ENCODE measurements at places on chromosomes 2 and 18.
A peak's percentile ranks its signal among the peaks of the same experiment; 100 is the strongest.

GRCh38 chr2:15860051-15860663 is 80.2 kb upstream of the MYCN start:
- no peak for DNase-seq

DNA sequence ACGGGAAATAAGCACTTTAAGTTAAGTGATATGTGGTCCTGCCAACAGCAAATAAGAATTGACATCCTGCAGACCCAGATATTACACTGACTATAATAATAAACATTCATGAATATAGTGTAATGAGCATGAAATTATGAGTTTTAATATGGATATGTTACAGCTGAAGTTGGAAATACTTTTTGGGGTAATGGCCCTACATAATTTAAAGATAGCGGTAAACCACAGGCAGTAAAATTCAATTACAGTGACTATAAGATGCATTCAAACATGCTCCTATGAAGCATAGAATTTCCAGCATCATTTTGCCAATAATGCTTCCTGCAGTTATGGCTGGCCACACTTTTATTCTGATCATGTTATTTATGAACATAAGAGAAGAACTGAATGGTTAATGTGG is 49.4 kb upstream of the LRRTM4 start:
- DNase-seq, result no peak

GRCh38 chr2:239073270-239073669 is 225.4 kb downstream of the TWIST2 start:
- DNase-seq, result no peak

- no peak for DNase-seq
Measured at GRCh38 chr18:24369426-24369825, 28.2 kb downstream of the OSBPL1A start.

DNA sequence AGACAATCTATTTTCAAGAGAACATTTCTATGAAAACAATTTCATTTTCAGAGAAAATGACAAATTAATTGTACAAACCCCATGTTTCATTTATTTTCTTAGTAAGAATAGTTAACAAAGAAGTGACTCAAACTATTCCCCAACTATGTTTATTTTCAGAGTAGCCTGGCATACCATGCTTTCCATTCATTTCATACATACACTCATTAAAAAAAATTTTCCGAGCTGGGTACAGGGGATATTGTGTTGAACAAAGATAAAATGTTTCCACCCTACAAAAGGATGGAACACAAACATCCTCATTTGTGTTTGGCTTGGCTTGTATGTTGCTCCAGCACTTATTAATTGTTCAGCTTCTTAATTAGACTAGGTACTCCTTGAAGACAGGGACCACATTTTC is 331.4 kb downstream of the EXOC6B start:
- no peak for DNase-seq

DNA sequence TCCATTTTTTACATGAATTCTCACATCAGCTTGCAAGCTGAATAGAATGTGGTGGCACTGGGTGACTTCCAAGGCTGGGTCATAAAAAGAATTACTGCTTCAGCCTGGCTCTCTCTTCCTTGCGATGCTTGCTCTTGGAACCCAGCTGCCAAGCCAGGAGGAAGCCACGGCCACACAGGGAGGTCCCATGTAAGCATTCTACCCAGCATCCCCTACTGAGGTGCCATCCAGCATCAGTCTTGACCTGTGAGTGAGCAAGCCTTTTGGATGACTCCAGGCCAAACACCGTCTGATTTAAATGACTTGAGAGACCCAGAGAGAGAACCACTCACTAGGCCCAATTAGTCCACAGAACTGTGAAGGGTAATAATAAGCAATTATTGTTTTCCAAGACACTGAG is 750.3 kb upstream of the RAB6C start:
- DNase-seq, result no peak

GRCh38 chr2:99695130-99695943 is 205.5 kb upstream of the REV1 start:
- no peak for DNase-seq

GRCh38 chr2:29987146-29987545 is 65.8 kb upstream of the ALK start:
- no peak for DNase-seq

- no peak for DNase-seq
Measured at GRCh38 chr18:48152549-48152948, 222.1 kb upstream of the SMAD2 start.

DNA sequence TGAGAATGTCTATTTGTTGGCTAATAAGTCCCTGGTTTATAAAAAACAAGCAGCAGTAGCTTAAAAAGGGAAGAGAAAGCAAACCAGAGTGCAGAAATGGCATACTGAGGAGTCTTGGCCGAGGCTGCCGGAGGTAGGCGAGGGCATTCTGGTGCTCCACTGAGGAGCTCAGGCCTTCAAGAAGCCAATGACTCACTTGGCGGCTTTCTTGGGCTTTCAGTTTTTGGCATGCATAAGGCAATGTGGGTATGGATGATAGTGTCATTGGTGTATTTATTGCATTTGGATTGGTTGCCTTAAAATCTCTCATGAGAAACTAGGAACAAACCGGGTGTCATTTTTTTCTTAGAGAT is 119.6 kb upstream of the ARL5A start:
- peak; percentile 39 for DNase-seq

DNA sequence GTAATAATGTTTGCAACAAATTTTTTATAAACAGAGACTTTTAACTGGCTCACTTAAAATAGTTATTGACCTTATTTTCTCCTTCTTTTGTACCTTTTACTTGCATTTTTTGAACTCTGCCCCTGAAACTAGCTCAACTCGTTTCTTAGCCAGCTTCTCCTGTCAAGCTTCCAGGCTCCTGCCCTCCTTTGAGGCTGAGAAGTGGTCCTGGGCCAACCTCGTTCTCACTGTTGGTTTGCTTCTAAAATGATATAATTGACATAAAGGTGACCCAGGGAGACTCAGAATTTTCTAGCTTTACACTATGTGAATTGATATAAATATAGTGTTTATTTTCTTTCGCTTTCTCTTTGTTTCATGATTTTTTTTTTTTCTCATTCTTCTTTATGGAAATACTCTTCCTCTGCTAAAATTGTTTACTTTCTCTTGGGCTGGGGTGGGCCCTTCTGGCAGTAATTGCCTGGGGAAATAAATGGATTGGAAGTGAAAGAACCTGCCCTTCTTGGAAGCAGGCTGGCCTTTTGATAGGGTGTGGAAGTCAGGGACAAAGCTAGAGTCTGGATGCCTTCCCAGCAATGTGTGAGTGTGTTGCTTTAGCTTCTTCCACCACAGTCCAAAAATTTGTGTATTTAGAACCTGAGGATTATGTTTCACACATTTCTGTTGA is 30.7 kb downstream of the GPD2 start:
- peak; percentile 55 for DNase-seq

DNA sequence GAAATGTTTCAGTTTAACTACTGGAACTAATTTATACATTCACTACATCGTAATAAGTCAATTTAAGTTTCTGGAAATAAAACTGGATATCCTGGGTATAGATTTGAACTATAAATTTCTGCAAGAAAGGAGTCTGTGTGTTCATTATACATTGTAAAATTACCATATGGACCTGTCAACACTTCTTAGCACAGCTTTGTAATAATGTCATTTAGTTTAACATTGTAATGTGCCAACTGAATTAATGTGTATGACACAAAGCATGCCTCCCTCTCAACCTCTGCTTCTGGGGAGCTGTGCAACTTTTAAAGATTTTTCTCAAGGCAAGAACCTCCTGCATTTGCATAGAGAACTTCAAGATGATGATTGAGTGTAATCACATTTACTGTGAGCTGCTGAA is 213.7 kb upstream of the GALNT5 start:
- no peak for DNase-seq

DNA sequence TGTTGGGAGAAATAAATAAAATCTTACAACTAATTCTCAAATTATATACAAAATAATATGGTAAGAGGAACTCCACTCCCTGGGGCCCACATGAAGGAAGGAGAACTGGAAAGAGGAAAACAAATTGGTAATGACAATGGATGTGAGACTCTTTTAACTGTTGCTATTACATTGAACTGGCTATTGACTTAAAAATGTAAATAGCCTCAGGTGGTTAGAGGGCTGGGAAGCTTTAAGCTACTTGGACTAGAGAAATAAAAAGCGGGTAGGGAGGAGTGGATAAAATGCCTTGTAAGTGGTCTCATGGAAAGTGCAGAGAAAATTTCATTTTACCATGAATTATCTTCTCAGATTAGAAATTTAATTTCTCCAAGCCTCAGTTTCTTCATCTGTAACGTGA is 64.1 kb downstream of the KCNJ3 start:
- no peak for DNase-seq

- peak; percentile 31 for DNase-seq
Measured at GRCh38 chr2:105329561-105330495, at the start of gene TGFBRAP1. TSS of gene TGFBRAP1 (minus strand) at chr2:105329735. CDS start at chr2:105308301, 21,434 bp downstream.

GRCh38 chr18:12828116-12829051 is 55.7 kb downstream of the PTPN2 start:
- DNase-seq, result no peak

DNA sequence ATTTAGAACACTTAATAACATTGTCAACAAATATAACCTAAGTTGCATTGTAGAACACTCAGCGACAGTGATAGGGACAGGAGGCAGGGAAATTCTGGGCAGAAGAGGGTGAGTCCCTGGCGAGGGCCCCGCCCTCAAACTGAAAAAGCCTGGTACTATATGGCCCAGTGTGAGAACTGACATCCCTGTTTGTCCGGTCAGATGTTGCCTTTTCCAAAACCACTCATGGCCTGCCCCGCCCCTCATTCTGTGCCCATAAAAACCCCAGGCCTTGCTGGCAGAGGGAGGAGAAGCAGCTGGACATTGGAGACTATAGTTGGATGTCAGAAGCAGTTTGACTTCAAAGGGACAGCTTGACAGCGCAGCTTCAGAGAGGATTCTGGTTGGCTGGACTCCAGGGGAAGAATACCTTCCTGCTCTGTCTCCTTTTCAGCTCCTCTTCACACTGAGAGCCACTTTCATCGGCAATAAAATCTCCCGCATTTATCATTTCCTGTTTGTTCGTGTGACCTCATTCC is 47.0 kb downstream of the FAM117B start:
- DNase-seq, result no peak

GRCh38 chr18:75809926-75810255 is 382.4 kb upstream of the SMIM21 start:
- DNase-seq, result no peak

- no peak for DNase-seq
Measured at GRCh38 chr2:100976061-100976460, 26.0 kb upstream of the RPL31 start.

- no peak for DNase-seq
Measured at GRCh38 chr2:162233197-162233596, 10.0 kb downstream of the FAP start.

- DNase-seq, result no peak
Measured at GRCh38 chr2:154827286-154827685, 128.8 kb downstream of the KCNJ3 start.

DNA sequence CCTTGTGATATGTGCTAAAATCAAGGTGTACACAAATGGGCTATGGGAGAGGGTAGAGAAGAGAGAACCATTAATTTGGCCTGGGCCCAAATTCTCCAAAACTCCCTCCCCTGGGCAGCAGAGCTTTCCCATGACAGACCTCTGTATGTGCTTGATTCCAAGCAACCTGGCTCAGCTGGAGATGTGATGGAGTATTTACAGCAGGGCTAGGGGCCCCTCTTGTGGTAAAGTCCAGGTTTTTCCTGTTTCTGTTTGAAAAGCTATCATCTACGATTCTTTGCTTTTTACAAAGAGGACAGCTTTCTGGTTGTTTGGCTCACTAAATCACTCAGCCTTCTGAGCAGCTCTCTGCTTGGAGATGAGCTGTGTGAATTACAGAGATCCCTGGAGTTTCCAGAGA is 40.3 kb downstream of the KCNS3 start:
- DNase-seq, result no peak

- no peak for DNase-seq
Measured at GRCh38 chr18:62558015-62558663, 35.3 kb downstream of the ZCCHC2 start.

- DNase-seq, result no peak
Measured at GRCh38 chr2:217820904-217821303, 181.9 kb downstream of the TNS1 start.

- no peak for DNase-seq
Measured at GRCh38 chr2:30680121-30680520, 127.1 kb downstream of the CAPN13 start.

GRCh38 chr2:132374551-132374950 is 42.1 kb upstream of the GPR39 start:
- no peak for DNase-seq

DNA sequence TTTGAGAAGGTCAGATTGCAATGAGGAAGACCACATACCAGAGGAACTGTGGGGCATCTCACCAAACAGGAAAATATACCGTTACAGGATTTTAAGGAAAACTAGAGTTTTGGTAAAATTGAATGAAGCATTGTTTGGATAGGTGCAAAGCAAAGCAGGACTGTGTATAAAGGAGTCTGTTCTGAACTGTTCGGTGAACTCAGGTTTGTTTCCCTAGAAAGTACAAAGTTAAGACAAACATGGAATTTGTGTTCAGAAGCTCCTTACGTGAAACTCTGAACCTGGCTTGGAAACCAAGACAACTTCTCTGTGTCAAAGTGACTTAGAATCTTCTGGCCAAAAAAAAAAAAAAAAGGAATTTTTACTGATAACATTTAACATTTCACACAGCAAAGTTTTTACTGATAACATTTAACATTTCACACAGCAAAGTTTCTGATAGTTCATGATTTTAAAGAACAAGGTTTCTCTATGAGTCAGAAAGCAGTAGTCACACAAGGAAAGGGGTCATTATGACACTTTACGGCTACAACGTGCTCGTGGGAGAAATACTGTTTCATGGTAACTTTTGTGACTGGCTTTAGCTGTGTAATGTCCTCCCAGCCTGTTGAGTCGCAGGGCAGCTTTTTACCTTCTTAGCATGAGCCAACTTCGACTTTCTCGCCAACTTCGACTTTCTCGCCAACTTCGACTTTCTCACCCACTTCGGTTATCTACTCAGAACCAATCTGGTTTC is 21.2 kb upstream of the TET3 start:
- DNase-seq, result no peak

- no peak for DNase-seq
Measured at GRCh38 chr18:73520229-73520628, 627.4 kb downstream of the FBXO15 start.

GRCh38 chr2:147538088-147538487 is 306.7 kb upstream of the ACVR2A start:
- DNase-seq, result no peak

GRCh38 chr2:201203916-201204654 is 21.1 kb downstream of the CASP10 start:
- no peak for DNase-seq

- DNase-seq, result no peak
Measured at GRCh38 chr2:120699292-120699691, 36.4 kb upstream of the GLI2 start.

- DNase-seq, result no peak
Measured at GRCh38 chr2:161416708-161417437, 776 bp downstream of the TBR1 start.

- no peak for DNase-seq
Measured at GRCh38 chr2:49261781-49262180, 107.5 kb upstream of the FSHR start.

GRCh38 chr2:128371648-128372345 is 53.1 kb upstream of the HS6ST1 start:
- DNase-seq, result no peak
